ENCODE measurements at places on chromosomes 3 and 15.

DNA sequence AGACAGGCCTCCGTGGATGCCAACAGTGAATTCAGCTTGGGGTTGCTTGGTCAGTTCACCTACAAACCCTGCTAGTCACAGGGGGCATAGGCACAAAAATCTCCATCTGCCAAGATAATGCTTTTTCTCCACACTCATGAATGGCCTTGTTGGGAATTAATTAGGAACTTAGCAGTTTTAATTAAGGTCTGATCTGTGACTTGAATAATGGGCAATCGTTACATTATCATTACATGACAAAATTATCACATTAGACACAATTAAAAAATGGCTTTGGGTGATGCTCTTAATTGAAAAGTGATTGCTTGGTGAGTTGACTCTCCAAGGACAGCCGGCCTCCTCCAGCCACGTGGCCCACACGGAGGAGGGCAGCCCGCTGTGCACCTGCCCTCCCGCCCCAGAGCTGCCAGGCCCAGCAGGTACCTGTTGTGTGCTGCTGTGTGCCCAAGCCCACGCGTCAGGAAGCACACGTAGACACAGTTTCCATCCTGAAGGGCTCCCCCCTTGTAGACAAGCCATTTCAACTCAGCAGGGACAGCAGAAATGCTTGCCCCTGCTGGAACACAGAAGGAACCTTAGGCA is 274.2 kb downstream of the OCA2 start:
- DNase-seq: no peak

- DNase-seq: no peak
These were observed 16.3 kb downstream of the BMF start for GRCh38 chr15:40092256-40092978.

DNA sequence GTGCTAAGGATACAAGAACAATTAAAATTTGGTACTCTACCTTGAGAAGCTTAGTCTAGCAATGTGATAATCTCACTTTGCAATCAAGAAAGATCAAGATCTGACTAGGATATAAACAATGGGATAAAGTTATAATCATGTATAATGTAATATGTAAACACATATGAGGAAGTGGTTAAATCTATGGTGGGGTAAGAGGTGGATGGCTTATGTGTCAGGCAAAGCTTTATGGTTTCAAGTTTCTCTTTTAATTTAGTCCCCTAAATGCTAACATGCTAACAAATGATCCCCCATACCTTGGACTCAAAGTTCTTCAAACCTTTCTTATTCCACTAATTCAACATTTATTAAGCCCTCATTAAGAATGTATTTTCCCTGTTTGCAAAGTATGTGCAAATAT is 2.5 kb downstream of the RSL24D1 start:
- DNase-seq: no peak

DNA sequence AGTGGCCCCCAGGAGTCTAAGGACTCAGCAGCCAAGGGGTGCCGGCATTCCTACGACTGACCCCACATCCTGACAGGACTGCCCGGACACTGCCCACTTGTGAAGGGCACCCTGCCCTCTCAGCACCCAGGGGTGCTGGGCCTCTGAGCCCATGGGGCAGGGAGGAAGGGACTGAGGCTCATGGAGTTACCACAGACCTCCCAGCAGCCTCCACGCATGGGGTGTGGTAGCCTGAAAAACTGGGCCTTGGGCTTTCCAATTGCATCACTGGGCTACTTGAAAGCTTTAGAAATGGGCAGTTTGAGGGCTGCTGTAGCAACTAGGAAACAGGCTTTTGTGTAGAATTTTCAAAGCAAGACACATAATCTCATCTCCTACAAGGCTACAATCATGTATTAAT is 13.2 kb downstream of the TKT start:
- no peak for DNase-seq

- DNase-seq: no peak
These were observed 33.3 kb upstream of the ZKSCAN7 start for GRCh38 chr3:44521721-44522120.

- no peak for DNase-seq
These were observed 41.5 kb upstream of the RAB6B start for GRCh38 chr3:133937061-133937686.

DNA sequence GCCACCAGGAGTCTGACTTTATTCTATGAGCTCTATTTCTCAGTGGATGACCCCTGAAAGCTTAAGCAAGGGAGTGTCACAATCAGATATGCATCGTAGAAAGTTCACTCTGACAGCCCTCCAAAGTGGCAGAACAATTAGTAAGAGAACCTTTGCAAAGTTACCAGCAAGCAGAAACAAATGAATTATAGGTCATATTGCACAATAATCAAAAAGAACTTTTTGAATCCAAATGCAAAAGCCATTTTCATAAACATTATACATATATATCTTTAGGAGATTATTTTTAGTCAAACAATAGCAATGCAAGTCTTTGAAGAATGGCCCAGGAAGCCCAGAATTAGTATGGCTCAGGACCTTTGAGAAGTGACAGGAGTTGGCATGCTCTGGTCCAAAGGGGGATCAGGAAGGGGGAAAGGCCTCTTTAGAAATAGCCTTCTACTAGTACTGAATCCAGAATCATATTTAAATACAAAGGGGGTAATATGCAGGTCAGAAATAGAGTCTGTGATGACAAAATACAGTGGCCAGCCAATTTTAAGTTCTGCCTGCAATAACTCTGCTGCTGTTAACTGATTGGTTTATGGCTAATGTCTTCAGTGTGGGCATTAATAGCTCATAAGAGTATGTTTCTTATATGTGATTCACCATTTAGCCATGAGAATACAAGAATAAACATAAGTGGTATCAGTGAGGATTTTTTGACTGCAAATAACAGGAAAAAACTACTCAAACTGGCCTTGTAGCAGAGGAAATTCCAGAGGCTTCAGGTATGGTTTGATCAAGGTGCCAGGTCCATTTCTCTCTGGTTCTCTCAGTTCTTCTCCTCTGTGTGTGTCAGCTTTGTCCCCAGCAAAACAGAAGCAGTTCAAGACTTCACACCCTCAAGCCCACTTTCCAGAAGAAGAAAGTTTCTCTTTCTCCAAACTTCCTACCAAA is 17.0 kb upstream of the ITGB5 start:
- no peak for DNase-seq

DNA sequence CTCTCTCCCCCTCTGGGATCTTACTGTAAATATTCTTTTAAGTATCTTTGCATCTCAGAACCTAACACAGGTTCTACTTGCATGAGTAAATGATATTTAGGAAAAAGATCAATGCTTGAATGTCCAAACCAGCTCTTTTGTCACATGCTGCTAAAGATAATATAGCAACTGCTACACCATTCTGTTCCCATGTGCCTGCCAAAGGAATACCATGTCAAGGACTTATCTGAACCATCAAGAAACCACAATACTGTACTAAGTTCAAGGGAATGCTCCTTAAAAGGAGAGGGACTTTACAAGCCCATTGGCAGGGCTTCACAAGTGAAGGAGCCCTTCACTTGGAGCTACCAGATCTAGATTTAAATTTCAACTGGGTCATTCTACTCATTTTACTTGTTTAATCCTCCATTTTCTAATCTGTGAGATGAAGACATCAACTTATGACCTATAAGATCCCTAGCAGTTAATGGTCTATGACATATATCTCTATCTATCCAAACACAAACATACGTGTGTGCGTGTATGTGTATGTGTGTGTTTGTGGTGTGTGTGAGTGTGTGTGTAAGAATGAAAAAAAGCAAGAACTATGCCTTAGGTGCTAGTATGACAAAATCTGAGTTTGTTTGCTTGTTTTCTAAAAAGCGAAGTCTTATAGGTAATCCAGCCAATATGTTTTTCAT is 13.0 kb upstream of the SEC62 start:
- DNase-seq: no peak

GRCh38 chr15:79008659-79009058 is 63.8 kb upstream of the CTSH start:
- peak; percentile 29 for DNase-seq

GRCh38 chr3:24410860-24411259 is 83.8 kb downstream of the THRB start:
- no peak for DNase-seq

DNA sequence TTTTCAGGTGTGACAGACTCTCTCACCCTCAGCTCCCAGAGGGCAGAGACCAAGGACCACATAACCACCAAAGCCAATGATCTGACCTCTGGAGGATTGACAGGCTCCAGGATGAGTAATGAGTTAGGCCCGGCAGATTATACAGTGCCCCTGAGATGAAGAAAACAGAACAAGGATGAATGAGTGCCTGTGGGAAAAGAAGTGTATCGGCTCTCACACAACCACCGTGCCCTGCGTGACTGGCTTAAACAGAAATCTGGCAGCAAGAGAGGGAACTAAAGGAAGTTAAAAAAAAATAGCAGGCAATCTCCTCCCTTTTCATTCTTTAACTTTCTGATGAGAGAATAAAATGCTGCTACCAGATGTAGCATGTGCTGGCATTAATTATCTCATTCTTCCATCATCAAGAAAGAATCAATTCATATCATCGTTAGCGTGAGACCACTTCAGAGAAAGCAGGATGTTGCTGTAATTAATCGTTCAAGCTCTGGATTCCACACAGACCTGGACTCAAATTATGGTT is 227.5 kb upstream of the COL8A1 start:
- no peak for DNase-seq

DNA sequence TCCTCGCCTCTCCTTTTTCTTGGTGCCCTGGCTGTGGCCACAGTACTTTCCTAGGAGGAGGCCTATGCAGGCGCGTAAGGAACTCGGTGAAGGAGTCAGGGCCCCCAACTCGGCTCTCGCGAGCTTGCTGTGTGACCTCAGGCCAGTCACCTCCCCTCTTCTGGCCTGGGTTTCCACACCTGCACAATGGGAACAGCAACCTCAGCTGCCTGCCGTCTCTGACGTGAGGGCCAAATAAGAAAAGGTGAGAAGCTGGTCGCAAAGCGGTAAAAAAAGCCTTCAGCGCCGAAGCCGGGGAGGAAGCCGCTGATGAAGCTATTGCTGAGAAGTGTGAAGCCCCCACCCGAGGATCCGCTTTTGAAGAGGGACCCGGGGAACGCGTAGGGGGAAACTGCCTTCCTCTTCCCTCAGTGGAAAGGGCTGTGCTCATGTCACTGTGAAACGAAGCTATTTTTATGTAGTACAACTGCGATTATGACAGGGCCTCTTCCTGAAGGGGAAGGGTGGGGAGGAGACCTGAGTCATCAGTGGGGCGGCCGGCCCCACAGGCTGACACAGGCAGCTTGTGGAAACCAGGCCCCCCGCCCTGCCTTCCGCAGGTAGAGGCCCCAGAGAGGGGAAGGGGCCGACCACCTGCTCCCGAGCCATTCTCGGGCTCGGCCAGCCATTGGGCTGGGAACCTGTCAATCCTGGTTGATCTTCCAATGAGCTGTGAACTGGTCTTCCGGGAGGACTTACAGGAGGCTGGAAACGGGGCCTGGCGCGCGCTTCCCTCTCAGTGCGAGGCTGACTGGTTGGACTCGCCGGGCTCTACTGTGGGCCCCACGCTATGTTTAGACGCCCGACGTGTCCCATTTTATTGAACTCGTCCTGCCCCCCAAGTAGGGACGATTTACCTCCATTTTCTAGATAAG is 18.0 kb upstream of the ANKDD1A start:
- peak; percentile 83 for DNase-seq

DNA sequence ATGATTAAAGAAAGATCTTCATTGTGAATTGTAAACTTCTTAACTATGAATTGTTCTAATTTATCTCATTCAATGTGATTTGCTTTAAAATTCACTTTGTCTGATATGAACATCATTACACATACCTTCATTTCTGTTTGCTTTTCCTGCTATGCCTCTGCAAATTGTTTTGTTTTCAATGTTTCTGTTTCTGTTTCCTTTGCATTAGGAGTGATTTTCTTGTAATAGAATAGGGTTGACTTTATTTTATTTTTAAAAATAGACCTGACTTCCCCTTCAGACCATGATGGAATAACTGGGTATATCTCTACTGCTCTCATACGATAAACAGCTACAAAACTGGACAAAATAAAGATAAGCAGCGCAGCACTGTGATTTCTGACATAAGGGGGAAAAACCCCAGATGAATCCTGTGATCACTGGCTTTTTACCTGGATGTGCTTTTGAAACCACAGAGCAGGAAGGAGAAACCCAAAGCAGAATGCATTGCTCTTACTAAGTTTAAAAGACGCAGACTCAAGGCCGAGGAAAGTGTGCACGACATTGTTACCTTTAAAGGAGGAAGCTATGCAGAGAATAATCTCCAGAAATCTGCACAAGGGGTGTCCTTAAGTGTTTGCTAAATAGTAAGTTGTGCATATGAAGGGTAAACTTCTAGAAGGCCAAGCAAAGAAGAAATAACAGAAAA is 420.2 kb downstream of the TBC1D5 start:
- DNase-seq: no peak

GRCh38 chr3:48436477-48436787 is 3.5 kb downstream of the CCDC51 start:
- DNase-seq: peak; percentile 31

- no peak for DNase-seq
These were observed 54.0 kb upstream of the ABHD2 start for GRCh38 chr15:89034305-89034704.

- DNase-seq: no peak
These were observed 309.1 kb downstream of the ZBTB20 start for GRCh38 chr3:114838025-114838424.

GRCh38 chr3:17730318-17730967 is 12.0 kb downstream of the TBC1D5 start:
- no peak for DNase-seq

DNA sequence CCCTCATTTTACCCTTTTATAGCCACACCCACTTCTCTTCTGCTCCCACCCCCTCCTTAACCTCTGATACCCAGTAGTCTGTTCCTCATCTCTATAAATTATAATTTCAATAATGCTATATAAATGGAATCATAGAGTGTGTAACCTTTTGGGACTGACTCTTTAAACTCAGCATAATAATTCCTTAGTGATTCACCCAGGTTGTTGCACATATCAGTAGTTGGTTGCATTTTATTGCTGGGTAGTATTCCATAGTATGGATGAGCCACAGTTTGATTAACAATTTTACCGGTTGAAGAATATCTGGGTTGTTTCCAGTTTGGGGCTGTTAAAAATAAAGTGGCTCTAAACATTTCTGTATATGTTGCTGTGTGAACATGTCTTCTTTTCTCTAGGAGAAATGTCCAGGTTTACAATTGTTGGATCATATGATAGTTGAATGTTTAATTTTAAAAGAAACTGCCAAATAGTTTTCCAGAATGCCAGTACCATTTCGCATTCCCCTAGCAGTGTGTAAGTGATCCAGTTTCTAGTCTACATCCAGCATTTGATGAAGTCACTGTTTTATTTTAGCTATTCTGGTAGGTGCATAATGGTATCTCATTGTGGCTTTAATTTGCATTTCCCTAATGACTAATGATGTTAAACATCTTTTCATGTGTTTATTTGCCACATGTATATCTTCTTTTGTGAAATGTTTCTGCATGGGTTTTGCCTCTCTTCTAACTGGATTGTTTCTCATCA is 68.5 kb downstream of the VPS8 start:
- no peak for DNase-seq

DNA sequence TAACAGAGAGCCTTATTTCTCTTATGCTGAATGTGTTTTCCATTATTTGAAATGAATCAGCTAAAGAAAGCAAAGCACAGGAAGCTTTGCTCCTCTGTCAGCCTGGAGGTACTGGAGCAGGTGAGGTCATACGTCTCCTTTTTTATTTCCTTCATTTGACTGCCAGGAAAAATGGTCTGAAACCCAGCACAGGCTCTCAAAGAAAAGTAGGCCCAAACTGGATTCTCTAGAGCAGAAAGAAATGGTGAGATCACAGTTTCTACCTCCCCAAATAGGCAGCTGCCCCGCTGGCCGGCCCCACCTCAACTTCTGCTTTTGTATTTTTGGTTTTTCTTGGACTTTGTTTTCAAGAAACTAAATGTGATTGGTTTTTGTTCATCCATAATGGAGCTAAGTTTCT is 95.1 kb downstream of the RPL39L start:
- DNase-seq: no peak
